ENCODE measurements at places on chromosomes 7 and 10.

DNA sequence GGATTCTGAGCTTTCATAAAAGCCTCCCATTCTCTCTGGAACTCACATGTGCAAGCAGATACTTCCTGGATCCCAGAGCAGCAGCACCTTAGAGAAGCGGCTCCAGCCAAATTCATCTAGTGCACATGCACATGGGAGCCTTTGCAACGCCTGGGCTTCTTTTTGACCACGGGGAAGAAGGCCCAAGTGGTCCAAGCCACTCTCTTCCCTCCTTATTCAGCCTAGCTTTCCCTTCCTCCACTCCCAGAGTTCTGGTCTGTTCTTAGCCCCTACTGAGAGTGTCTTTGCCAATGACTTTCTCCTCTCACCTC is 118.7 kb downstream of the ZNF365 start:
- no peak for DNase-seq

GRCh38 chr10:52911163-52911562 is 138.6 kb upstream of the MBL2 start:
- DNase-seq: no peak

DNA sequence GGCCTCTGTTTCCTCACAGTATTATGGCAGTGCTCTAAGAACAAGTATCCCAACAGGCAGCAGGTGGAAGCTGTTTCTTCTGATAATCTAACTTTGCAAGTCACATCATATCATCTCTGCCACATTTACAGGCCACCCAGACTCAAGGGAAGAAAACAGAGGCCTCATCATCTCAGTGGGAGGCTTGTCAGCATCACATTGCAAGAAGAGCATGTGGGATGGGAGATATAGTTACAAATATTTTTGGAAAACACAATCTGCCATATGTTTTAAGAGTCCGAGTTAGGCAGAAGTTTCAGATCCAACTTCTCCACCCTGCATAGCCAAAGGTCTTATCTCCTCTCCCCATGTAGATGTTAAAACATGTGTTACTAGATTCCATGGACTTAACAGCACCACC is 130.4 kb upstream of the PDE1C start:
- DNase-seq: no peak

DNA sequence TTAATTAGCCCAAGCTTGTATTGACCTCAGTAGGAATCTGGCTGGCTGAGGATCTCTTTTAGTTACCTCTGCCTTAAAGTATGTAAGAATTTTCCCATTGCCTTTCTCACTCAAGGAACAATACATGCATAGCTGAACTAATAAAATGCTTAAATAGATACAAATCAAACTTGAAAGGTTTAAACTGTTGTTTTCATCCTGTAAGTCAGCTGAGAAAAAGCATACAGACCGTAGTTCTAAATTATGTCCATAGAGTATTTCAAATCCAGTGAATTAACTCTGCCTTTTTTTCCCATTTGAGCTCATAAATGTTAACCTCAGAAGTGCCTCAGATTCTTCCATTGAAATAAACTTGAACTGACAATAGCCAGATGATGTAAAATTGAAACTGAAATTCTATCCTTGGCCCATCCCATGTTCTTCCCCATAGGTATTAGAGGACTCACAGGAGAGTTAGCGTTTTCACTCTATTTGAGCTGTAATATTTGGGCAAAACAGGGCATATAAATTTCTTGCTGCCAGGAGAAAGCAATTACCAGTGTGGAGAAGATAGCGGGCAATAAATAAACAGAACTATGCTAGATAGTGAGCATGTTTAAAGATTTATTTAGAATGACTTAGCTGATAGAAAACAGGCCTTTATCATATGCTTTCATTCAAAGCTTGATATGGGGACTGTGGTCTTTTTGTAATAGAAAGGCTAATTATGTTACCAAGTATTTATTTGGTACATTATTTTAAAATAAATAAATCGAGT is 163.7 kb downstream of the WNT2 start:
- DNase-seq: peak; percentile 44

- DNase-seq: no peak
Measured at GRCh38 chr10:99358101-99358500, 28.9 kb downstream of the CNNM1 start.

DNA sequence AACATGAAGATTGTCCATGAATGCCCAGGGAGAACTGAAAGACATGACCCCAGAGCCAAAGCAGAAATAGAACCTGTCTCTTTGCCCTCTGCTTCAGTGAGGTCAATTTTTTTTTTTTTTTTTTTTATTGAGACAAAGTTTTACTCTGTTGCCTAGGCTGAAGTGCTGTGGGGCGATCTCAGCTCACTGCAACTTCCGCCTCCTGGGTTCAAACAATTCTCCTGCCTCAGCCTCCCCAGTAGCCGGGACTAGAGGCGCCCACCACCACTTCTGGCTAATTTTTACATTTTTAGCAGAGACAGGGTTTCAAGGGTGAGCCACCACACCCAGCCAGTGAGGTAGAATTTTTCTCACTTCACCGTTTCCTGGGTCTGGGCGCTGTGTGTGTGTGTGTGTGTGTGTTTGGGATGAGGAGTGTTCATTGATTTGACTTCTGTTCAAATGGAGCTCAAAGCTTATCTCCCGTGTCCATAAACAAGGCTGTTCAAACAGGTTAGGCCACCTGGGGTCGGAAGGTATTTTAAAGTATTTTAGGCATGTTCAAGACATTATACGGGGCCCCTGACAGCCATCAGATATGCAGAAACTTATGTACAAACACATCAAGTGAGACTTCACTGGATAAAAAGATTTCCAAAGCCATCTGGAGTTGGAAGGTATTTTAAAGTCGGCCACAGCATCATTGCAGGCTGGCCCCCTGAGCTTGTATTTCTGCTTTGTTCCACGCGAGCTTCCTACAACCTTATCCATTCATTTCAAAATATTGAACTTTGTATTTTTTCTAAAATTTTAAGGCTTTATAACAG is 93.8 kb downstream of the MAP3K8 start:
- DNase-seq: no peak

DNA sequence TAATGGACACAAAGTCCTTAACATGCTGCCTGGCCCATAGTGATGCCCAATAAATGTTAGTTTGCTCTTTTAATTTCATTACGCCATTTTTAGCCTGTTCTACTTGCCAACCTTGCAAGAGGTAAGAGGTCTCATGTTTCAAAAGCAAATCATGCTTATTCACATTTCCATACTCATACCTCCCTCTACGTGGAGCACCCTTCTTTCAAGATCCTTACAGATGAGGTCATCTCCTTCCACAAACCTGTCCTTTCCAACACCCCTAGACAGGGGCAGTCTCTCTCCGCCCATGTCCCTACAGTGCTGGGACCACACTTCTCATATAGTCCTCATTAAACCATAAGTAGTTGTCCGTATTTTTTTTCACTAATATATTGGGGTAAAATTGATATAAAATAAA is 271.3 kb downstream of the FGFR2 start:
- no peak for DNase-seq

DNA sequence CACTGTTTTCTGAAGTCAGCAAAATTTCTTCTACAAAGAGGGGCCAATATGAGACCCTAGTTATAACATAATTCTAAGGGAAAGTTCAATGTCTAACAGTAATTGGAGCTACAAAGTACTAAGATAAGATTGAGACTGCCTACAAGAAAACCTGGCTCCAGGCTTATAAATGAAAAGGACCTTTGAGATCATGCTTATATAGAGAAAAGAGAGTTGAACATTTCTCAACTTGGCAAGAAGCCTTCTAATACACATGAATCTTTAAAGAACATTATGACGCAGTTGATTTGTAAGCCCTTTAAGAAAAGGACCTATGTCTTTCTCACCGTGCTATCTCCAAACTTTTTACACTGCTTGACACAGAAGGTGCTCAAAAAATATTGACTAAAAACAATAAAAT is 87.9 kb downstream of the TPK1 start:
- DNase-seq: peak; percentile 20

DNA sequence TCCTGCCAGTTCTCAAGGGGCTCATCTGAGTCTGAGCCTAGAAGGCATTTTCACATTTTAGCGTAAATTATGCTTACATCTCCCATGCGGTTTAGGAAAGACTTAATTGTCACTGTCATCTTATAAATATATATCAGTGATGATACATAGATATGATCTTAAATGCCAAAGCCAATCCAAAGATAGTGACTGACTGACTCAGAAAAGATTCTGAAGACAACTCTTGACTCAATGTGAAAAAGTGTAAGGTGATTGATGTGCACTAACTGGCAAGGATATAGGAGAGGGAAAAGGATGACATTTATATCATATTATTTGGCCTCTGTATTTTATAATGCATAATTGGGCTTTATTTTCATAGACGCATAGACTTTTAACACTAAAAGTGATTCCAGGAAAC is 84.9 kb upstream of the LRRN3 start:
- DNase-seq: no peak

GRCh38 chr7:149524394-149524793 is 26.8 kb upstream of the ZNF746 start:
- no peak for DNase-seq

Data from muscle of back (tissue), 13 donors.